ENCODE measurements at places on chromosomes 4 and X. TPM values are rescaled to one million over a fixed set of nuclear protein-coding genes. Genes with fewer than 3 reads are reported as not detected.

- DNase-seq, result no peak
Measured at GRCh38 chr4:100754751-100755150, 236.9 kb upstream of the EMCN start.

GRCh38 chr4:80362578-80363181 lies 27.1 kb downstream of the CFAP299 start:
- no peak for DNase-seq

GRCh38 chr4:8274765-8275547 lies 5.4 kb downstream of the HTRA3 start:
- peak; percentile 53 for DNase-seq

Gene ENPP6
- 0.25 TPM for polyA plus RNA-seq

Gene MAGEA8
- polyA plus RNA-seq, result not detected

Gene RTL5
- polyA plus RNA-seq, result 3.7 TPM

Gene CT45A5
- polyA plus RNA-seq, result not detected

Gene TBC1D9
- 11.5 TPM for polyA plus RNA-seq

Gene GRIA2
- polyA plus RNA-seq, result 0.06 TPM

Gene GPC3
- 0.46 TPM for polyA plus RNA-seq
